ENCODE measurements at places on chromosomes 7 and 10.

DNA sequence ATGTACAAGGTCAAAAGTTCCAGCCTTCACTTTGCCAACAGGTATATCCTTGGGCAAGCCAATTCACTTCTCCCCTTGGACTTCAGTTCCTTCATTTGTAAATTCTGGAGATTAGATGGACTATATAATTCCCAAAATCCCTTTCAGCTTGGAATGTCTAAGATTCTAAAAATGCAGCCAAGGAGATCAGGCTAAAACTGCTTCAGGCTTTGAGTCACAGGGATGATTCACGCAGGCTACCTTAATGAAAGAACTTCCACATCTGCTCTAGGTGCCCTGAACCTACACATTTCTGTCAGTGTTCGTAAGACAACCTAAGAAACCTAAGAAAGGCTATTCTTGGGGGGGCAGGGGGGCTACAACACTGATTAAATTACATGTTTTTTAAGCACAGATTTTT is 7.1 kb downstream of the CPVL start:
- peaks cover 10% of the 10 kb centered on the region for H3K4me1 ChIP-seq
- peaks cover 2% of the 10 kb centered on the region for H3K27me3 ChIP-seq

DNA sequence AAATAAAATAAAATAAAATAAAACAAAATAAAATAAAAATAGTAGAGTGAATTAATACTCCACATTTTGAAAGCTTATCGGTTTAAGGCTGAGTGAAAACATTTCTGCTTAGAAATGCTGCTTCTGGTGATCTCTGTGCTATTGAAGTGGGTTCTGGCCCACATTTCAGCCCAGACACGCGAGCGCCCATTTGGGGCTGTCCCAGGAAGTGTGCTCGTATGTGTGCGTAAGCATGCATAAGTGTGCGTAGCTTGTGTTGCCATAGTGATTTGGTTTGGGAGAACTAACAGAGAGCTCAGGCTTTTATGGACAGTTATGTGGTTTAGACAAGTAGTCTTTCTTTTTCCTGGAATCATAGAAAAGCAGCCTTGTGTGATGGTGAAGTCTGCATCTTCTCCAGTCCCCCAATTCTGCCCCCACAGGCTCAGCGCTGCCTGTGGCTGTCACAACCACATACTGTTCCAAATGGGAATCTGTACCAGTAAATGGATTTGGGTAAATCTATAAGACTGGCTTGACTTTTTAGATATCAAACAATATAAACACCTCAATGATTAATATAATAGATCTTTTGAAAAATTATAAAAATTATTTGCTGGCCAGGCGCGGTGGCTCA is 29.8 kb upstream of the PURB start:
- no peaks in the 10 kb centered on the region for H3K36me3 ChIP-seq
- H3K27me3 ChIP-seq, result no peaks in the 10 kb centered on the region
- no peak overlapping the region for H3K4me3 ChIP-seq
- no peaks in the 10 kb centered on the region for H3K4me1 ChIP-seq

GRCh38 chr7:78345979-78346378 is 547.4 kb downstream of the PHTF2 start:
- H3K36me3 ChIP-seq, result no peaks in the 10 kb centered on the region
- no peak overlapping the region for H3K4me3 ChIP-seq
- no peaks in the 10 kb centered on the region for H3K27me3 ChIP-seq

DNA sequence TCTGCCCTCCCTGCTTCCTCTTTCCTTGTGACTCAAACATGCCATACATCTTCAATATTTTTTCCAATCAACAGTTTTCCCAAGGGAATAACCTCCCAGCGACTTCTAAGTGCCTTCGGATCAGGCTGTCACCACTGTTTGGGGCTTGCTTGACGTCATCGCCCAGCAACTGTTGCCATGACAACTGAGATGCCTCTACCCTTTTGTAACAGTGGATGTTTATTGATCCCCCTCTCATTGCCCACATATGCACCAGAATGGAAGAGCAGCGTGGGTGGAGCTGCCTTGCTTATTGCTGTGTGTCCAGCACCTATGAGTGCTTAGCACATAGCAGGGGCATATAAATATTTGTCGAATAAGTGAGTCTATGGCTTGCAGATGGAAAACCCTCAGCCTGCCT is 14.4 kb downstream of the FFAR4 start:
- peaks cover 6% of the 10 kb centered on the region for H3K27me3 ChIP-seq
- H3K4me3 ChIP-seq, result no peak overlapping the region
- H3K27ac ChIP-seq, result no peak overlapping the region
- no peaks in the 10 kb centered on the region for H3K4me1 ChIP-seq

GRCh38 chr10:1643161-1643907 is 94.0 kb downstream of the ADARB2 start:
- DNase-seq, result no peak
- no peaks in the 10 kb centered on the region for H3K36me3 ChIP-seq
- H3K27ac ChIP-seq, result no peak overlapping the region
- no peaks in the 10 kb centered on the region for H3K27me3 ChIP-seq

DNA sequence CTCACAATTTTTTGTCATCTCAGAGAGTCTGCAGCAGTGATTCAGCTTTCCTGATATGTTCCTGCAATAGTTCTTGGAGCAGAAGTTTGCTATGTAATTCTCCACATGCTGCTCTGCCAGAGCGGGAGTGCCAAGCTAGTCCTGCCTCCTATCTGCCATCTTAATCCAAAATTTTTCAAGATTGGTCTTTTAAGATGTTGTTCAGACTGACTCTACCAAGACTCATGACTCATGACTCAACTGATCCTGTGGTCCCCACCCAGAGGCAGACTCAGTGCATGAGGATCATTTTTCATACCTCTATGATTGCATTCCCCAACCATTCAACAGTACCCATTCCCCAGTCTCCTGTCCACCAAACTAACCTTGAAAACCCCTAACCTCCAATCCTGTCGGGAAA is 470.8 kb downstream of the INHBA start:
- no peaks in the 10 kb centered on the region for H3K36me3 ChIP-seq
- H3K4me1 ChIP-seq, result no peaks in the 10 kb centered on the region
- no peaks in the 10 kb centered on the region for H3K27me3 ChIP-seq
- DNase-seq, result peak; percentile 43

GRCh38 chr7:115085421-115085820 is 163.5 kb downstream of the MDFIC start:
- peaks cover 9% of the 10 kb centered on the region for H3K4me1 ChIP-seq
- no peak for DNase-seq
- H3K4me3 ChIP-seq, result no peak overlapping the region
- H3K36me3 ChIP-seq, result no peaks in the 10 kb centered on the region
- no peaks in the 10 kb centered on the region for H3K27me3 ChIP-seq
- H3K27ac ChIP-seq, result no peak overlapping the region

DNA sequence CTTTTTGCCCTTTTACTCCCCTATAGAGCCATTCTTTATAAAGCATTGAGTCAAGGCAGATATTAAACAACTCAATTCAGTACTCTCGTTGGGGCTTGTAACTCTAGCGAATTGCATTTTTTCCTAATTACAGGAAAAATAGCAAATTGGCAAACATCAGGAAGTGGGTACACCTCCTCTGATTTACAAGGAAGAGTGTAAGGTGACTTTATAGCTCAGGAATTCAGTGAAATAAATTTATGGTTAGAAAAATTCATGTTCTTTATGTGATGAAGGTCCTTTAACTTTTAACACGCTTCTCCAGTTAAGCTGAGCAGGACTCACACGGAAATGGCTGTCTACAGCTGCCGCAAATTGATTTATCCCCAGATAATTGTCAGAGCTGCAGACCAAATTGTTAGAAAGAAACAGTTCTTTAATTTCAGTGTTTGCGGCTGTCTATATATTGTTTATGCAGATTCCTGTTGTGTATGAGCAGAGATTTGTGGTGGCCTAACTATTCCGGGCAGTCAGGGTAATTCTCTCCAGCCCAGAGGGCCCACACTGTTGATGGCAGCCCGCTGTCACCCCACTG is 151.1 kb upstream of the MKI67 start:
- no peaks in the 10 kb centered on the region for H3K4me1 ChIP-seq
- no peak overlapping the region for H3K4me3 ChIP-seq
- DNase-seq, result no peak
- H3K36me3 ChIP-seq, result no peaks in the 10 kb centered on the region

GRCh38 chr10:124707551-124707950 is 36.6 kb downstream of the FAM53B start:
- H3K4me3 ChIP-seq, result no peak overlapping the region
- H3K36me3 ChIP-seq, result no peaks in the 10 kb centered on the region
- no peak overlapping the region for H3K27ac ChIP-seq
- no peaks in the 10 kb centered on the region for H3K27me3 ChIP-seq
- H3K4me1 ChIP-seq, result no peaks in the 10 kb centered on the region

GRCh38 chr10:55629793-55630490 is 731.1 kb downstream of the ZWINT start:
- peak; percentile 31 for DNase-seq
- H3K4me1 ChIP-seq, result peaks cover 12% of the 10 kb centered on the region
- peak overlapping the region; percentile 65 for H3K4me3 ChIP-seq
- H3K36me3 ChIP-seq, result no peaks in the 10 kb centered on the region

GRCh38 chr7:129958643-129959470 is 6.1 kb upstream of the UBE2H start:
- H3K4me3 ChIP-seq, result no peak overlapping the region
- no peaks in the 10 kb centered on the region for H3K36me3 ChIP-seq
- H3K27ac ChIP-seq, result peak overlapping the region; percentile 66
- DNase-seq, result peak; percentile 71

- no peaks in the 10 kb centered on the region for H3K27me3 ChIP-seq
- H3K36me3 ChIP-seq, result no peaks in the 10 kb centered on the region
- no peaks in the 10 kb centered on the region for H3K4me1 ChIP-seq
- no peak within 1 kb of the TSS for H3K27ac ChIP-seq
Observed at GRCh38 chr7:150685219-150686029, at the start of gene GIMAP2. Gene GIMAP2, plus strand, starts transcription at chr7:150685706. Its CDS starts 1,354 bp downstream, at chr7:150687060.

DNA sequence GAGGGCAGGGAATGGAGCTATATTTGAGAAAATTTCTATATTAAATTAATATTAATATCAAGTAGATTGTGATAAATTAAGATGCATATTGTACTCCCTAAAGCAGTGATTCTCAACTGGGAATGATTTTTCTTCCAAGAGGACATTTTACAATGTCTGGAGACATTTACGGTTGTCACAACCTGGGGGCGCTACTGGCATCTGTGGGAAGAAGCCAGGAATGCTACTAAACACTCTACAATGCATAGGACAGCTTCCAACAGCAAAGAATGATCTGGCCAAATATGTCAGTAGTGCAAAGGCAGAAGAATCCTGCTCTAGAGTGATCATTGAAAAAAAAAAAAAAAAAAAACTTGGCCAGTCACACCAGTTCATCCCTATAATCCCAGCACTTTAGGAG is 100.0 kb downstream of the LSM5 start:
- H3K27ac ChIP-seq, result no peak overlapping the region
- H3K27me3 ChIP-seq, result no peaks in the 10 kb centered on the region
- H3K4me3 ChIP-seq, result no peak overlapping the region
- no peak for DNase-seq

DNA sequence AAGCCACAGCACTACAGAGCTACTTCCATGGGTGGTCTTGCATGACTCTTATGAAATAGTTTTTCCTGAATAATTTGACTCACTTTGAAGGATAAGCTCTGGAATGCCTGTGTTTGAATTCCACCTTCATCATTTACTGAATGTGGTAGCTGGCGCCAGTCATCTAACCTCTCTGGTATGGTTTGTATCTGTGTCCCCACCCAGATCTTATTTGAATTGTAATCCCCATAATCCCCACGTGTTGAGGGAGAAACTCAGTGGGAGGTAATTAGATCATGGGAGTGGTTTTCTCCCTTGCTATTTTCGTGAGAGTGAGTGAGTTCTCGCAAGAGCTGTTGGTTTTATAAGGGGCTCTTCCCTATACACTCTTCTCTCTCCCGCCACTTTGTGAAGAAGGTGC is 11.2 kb upstream of the SLC13A1 start:
- DNase-seq, result no peak
- no peaks in the 10 kb centered on the region for H3K4me1 ChIP-seq
- H3K4me3 ChIP-seq, result no peak overlapping the region
- H3K27me3 ChIP-seq, result no peaks in the 10 kb centered on the region
- no peaks in the 10 kb centered on the region for H3K36me3 ChIP-seq

DNA sequence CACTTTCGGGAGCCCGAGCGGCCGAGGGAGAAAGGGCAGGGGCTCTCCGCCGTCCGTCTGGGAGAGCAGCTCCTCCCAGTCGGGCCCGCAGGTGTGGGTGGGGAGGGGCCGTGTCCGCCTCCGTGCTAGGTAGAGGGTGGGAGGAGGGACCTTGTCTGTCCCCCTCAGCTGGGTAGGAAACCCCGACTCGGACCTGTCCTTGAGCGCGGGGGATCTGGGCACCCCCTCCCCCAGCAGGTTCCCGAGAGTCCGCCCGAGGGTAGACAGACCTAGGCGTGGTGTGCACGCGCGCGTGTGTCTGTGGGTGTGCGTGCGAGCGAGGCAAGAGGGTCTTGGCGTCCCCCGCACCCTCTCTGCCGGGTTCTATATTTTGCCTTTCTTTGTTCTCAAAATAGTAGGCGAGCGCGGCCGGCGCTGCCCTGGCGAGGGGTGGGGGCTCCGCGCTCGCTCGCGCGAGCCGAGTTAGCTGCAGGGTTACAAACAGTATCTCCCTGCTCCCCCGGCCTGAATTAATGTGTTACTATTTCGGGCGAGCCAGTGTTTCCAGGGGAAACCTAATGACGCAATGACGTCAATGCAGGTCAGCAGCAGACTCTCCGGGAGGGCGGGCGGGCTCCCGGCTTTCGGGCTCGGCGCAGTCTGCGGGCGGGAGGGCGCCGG is 73.9 kb upstream of the LEP start:
- H3K27me3 ChIP-seq, result peaks cover 58% of the 10 kb centered on the region
- H3K4me3 ChIP-seq, result peak overlapping the region; percentile 55
- peak; percentile 63 for DNase-seq
- H3K36me3 ChIP-seq, result no peaks in the 10 kb centered on the region
- peaks cover 32% of the 10 kb centered on the region for H3K4me1 ChIP-seq

- no peak overlapping the region for H3K4me3 ChIP-seq
- no peaks in the 10 kb centered on the region for H3K27me3 ChIP-seq
- no peak for DNase-seq
- no peaks in the 10 kb centered on the region for H3K36me3 ChIP-seq
- no peaks in the 10 kb centered on the region for H3K4me1 ChIP-seq
Observed at GRCh38 chr10:62199584-62199983, 69.1 kb downstream of the RTKN2 start.

DNA sequence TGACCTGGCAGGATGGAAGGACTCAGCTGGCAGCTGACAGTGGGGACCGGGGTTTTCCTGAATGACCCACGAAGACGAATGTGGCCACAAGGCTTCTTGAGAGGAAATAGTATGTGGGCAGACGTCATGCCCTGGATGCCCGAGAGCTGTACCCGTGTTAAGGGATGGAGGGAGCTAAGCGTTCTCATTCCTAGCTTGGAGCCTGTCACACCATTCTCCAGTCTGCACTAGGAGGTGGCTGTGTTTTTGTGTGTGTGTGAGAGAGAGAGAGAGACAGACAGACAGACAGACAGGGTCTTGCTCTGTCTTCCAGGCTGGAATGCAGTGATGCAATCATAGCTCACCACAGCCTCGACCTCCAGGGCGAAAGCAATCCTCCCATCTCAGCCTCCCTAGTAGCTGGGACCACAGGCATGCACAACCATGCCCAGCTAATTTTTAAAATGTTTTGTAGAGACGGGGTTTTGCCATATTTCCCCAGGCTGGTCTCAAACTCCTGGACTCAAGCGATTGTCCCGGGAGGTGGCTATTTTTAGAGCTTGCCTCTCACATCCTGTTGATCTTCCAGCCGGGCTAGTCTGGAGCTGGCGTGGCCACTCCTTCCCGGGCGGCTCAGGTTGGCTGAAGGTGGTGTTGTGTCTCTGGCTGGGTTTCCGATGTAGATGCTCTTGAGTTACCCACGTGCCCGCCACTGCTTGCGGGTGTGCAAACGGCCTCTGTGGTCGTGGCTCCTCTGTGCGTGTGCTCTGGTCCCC is 2.1 kb downstream of the AMZ1 start:
- H3K4me1 ChIP-seq, result peaks cover 33% of the 10 kb centered on the region
- peaks cover 8% of the 10 kb centered on the region for H3K27me3 ChIP-seq
- no peak overlapping the region for H3K27ac ChIP-seq
- peak; percentile 58 for DNase-seq

Measured in astrocyte (in vitro differentiated cells and primary cell).